ENCODE measurements at places on chromosomes 1 and 21.

GRCh38 chr21:42409366-42409765 is 5.7 kb downstream of the UBASH3A start:
- DNase-seq, result no peak

DNA sequence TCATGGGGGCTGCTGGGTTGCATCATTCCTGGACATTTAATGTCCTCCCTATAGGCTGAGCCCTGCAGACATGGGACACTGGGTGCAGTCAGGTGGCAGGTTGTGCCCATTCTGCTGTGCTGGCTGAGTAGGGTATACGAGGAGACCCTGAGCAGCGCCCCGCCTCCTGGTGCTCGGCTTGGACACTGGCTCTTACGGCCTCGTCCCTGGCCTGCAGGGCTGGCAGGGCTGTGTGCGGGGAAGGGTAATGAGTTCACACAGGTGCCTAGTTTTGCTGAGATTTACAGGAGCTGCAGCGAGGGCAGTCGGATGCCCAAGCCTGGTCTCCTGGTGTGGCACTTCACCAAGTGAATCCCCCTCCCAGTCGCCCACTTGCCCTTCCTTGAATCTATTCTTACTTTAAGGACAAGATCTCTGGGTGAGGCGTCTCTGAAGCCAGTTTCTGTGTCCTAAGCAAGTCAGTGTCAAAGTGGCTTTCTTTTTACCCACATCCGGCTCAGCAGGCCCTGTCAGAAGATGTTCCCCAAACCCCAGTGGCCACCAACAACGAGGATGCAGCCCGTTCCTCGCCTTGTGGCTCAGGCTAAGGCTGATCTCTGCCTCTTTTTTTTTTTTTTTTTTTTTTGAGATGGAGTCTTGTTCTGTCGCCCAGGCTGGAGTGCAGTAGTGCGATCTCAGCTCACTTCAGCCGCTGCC is 73.2 kb downstream of the MAN1C1 start:
- no peak for DNase-seq

DNA sequence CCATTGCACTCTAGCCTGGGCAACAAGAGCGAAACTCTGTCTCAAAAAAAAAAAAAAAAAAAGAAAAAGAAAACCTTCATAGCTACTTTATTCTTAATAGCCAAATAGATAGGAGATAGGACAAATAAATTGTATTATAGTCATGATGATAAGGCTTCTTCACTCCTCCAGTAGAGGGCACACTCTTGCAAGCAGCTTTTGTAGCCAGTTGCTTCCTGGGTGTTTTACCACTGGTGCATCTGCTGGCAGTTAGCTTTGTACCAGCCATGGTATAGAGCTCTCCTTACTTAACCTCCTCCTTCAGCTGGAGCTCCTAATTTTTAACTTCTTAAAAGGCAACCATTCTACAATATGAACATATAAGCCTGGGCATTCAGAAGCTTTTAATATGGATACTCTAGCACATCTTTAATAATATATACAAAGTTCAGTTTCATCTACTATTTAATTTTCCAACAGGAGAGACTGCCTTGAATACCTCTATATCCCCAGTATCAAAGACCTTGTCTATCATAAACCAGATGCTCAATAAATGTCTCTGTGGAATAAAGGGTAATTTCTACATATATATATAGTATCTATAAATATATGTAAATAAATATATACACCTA is 35.8 kb downstream of the EVI5 start:
- peak; percentile 27 for DNase-seq

GRCh38 chr1:93980320-93981273 is 71.4 kb upstream of the GCLM start:
- DNase-seq, result no peak

DNA sequence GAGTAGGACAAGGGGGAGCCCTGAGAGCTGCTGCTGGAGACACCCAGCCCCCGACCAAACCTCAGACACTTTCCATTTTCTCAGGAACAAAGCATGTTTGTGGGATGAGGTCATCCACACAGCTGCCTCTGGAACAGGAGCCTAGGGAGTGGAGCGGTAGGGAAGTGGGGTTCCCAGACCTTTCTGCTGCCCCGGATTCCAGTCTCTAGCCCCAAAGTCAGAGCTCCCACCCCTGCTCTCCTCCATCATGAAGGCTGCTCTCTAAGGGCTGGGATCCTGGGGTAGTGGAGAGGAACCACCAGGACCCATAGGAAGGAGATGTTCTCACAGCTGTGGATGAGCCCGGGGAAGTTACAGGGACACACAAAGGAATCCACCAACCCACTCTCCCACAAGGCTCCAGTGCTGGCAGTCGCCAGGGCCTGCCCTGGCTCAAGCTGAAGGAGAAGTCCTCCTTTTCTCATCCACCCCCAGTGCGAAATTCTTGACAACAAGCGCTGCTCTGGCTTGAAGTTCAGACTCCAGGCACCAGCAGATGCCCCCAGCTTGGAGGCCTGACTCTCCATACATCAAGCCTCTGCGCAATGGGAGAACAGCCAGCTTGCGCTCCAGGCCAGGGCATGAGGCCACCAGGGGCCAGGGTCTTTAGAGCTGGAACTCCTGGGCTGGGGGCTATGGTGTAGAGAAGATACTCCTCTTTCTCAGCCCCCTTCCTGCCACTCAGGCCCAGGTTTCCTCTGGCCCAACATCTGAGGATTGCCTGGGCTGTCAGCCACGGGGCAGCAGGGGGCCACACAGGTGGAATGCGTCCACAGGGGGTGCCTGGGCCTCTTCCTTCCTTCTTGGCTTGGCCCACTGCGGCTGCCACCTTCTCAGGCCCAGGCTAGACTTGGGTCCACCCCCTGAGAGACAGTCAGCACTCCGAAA is 4.5 kb downstream of the FHL3 start:
- no peak for DNase-seq

GRCh38 chr1:8945568-8945967 is at the start of gene CA6:
CA6 (plus strand) TSS chr1:8945868; CDS start chr1:8945887, 19 bp downstream.
- no peak for DNase-seq

DNA sequence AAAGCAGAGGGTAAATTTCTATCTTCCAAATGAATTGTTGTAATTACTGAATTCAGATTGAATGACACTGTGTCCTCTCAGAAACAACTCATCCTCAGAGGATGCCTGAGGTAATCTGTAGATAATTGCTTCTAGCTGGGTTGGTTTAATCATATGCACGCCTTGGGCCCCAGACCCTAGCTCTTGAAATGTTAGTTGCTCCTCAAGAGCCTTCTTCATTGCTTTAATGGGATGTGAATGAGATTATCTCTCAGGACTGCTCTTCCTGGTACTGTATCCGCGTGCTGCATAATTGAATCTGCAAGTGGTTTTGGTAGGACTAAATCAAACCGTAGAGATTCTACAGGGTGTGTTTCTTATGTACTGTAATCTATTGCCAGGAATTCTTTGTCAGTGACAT is 569.3 kb upstream of the NEGR1 start:
- no peak for DNase-seq

DNA sequence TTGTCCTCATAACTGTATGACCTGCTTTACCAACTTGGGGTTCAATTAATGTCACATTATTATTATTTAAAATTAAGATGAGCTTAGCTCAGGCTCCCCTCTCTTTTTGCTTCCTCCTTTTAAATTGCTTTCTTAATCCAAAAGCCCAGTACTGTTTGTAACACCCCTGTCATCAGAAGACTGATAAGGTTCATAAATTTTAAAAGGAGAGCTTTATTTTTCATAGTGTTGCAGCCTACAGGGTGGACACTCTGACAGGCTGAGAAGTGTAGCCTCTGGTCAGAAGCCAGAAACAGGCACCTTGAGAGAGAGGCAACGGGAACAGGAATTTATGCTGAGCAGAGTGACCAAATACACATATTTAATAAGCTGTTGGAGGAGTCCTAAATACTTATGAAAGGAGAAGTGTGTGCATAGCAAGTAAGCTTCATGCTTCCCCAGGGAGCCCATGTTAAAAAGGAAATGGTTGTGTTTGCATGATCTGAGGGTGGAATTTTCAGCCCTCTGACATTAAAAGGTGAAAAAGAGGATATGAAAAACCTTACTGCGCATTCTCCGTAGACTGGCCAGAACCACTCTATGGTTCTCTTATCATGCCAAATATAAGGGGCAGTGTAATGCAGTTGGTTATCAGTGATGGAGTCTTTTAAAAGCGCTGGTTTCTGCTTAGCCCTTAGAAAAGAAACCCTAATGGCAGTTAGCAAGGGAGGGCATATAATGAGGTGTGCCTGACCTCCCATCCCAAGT is 30.5 kb upstream of the FGGY start:
- peak; percentile 18 for DNase-seq

- DNase-seq, result no peak
Observed at GRCh38 chr1:12220890-12221289, 8.9 kb upstream of the VPS13D start.

DNA sequence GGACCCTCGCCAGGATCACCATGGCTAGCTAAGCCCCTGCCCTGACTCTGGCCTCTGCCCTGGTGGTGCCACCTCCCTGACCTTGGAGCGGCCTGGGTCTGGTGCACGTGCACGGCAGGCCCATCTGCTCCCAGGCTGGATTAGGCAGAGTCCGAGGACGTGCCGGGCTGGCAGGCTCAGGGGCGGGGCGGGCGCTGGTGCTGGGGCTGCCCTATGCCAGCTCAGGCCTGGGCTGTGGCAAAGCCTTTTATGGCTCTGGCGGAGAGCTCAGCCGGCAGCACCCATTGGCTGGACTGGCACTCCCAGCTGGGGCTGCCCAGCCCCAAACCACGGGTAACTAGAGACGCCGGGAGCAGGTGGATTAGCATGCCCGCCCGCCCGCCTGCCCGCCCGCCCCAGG is 17.1 kb upstream of the EDN2 start:
- no peak for DNase-seq

DNA sequence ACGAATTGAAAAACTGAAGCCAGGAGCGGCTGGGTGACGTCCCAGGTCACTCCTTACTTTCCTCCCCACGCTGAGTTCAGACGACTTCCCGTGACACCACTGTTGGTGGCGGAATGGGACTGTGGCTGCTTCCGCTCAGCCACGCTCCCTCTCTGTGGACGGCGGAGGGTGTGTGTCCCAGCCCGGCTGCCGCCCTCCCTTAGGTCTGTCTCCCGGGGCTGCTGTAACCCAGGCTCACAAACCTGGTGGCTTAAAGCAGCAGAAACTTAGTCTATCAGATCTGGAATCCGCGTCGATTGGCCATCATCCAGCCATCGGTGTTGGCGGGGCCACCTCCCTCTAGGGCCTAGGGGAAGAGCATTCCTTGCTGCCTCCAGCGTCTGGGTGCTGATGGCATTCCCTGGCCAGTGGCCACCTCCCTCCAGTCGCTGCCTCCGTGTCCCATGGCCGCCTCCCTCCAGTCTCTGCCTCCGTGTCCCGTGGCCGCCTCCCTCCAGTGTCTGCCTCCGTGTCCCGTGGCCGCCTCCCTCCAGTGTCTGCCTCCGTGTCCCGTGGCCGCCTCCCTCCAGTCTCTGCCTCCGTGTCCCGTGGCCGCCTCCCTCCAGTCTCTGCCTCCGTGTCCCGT is 17.5 kb downstream of the TRPM2 start:
- DNase-seq, result peak; percentile 9
